T-helper 17 cell (primary cell): ENCODE measurements at places on chromosomes 7 and 10.

DNA sequence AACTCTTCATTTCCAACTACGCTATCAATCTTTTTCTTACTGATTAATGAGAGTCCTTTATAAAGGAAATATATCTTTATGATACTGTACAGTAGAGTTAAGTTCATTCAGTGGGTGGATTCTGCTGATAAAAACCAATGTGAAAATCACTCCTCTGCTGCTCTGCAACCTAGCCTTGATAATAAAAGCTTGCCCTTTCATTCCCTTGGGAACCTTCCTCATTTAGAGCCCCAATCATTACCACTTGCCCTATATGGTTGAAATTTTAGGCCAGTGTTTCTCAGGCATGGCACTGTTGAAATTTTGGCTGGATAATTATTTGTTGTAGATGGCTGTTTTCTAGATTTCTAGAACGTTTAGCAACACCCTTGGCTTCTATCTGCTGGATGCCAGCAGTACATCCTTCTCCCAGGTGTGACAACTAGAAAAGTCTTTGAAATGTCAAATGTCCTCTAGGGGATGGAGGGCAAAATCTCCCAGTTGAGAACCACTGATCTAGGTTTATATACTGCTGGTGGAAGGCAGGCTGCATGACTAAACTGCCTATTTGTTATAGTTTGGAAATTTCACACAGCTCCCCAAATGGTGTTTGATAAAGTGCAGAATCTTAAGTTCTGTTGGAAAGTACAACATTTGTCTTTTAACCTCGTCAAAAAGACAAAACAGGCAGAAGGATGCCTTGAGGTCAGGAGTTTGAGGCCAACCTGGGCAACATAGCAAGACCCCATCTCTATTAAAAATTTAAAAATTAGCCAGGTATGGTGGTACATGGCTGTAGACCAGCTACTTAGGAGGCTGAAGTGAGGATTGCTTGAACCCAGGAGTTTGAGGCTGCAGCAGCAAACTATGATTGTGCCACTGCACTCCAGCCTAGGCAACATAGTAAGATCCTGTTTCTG is 8.9 kb upstream of the SIRT1 start:
- no peak overlapping the region for H3K4me3 ChIP-seq
- no peak for DNase-seq
- no peaks in the 10 kb centered on the region for H3K27me3 ChIP-seq
- H3K27ac ChIP-seq = no peak overlapping the region

DNA sequence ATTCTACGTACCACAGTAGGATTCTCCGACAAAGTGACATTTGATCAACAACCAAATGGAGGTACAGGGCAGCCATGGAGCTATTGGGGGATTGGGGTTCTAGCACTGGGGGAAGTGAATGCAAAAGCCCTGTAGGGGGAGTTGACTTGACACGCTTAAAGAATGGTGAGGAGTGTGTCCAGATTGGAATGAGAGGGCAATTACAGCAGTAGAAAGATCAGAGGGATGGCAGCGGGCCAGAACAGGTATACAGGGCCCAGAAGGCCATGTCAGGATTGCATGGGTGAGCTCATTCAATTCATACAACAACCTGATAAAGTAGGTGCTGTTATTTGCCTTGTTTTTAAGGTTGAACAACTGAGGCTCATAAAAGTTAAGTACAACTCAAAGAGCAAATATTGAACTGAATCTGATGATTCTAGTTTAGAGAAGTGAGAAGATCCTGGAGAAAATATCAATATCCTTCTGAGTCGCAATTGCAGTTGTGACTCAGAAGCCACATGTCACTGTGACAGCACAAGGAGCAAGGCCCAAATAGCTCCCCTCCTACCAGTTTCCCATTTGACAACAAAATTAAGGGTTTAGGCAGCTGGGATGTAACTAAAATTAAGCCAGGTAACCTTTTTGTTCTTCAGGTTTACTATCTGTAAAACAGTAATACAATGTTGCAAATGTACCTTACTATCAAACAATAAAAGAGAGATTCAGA is 28.0 kb upstream of the CTTNBP2 start:
- no peak overlapping the region for H3K27ac ChIP-seq
- no peak for DNase-seq
- no peak overlapping the region for H3K4me3 ChIP-seq
- H3K36me3 ChIP-seq = no peaks in the 10 kb centered on the region

DNA sequence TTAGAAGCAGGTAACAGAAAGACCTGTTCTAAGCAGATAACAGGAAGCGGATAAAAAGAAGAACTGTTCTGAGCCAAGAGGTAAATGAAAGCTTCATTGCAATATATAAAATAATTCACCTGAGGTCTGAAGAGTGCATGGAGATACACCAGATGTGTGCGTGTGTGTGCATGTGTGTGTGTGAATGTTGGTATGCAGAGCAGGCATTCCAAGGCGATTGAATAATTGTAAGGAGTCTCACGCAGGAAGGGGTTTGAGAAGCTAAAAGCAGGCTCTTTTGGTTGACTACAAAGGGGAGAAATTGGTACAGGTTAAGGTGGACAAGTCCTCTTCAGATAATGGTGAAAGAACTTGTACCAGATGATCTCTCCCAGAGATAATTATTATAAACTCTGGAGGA is 450.6 kb downstream of the DNAJB9 start:
- no peaks in the 10 kb centered on the region for H3K36me3 ChIP-seq
- H3K4me3 ChIP-seq = no peak overlapping the region
- H3K4me1 ChIP-seq = no peaks in the 10 kb centered on the region
- no peaks in the 10 kb centered on the region for H3K27me3 ChIP-seq
- DNase-seq = no peak
- no peak overlapping the region for H3K27ac ChIP-seq

GRCh38 chr10:95833042-95833610 is 74.6 kb upstream of the CC2D2B start:
- peaks cover 16% of the 10 kb centered on the region for H3K4me1 ChIP-seq
- peaks cover 3% of the 10 kb centered on the region for H3K36me3 ChIP-seq
- H3K4me3 ChIP-seq = no peak overlapping the region

GRCh38 chr10:78656417-78657162 is 412.2 kb upstream of the ZMIZ1 start:
- H3K27me3 ChIP-seq = peaks cover 36% of the 10 kb centered on the region
- H3K4me3 ChIP-seq = no peak overlapping the region
- no peak for DNase-seq
- no peak overlapping the region for H3K27ac ChIP-seq
- no peaks in the 10 kb centered on the region for H3K4me1 ChIP-seq
- peaks cover under 1% of the 10 kb centered on the region for H3K36me3 ChIP-seq

DNA sequence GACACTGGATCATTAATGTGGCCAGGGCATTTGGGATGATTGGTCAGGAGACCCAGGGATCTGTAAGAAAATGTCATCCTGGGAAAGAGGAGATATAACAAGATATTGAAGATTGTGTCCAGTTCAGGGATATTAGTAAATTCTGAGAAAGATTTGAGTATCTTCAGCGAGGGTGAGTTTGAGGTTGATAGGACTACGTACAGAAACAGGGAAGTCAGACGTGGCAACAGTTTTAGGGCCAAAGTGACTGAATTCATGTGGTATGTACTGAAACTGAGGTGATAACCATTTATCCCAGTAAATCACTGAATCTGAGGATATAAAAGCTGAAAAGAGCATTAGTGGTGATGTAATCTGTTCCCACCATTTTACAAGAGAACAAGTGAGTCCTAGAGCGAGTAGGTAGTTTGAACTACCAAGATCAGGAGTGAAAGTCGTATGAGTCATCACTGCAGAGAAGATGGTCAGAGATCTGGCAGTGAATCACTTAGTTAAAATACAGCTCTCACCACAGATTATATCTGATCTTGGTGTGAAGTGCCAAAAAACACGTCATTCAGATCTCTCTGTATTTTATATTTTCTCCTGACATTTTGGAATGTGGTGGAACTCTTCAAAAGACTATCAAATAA is 220.5 kb downstream of the CDK14 start:
- H3K27ac ChIP-seq = no peak overlapping the region
- no peak for DNase-seq
- H3K27me3 ChIP-seq = no peaks in the 10 kb centered on the region
- H3K36me3 ChIP-seq = no peaks in the 10 kb centered on the region

DNA sequence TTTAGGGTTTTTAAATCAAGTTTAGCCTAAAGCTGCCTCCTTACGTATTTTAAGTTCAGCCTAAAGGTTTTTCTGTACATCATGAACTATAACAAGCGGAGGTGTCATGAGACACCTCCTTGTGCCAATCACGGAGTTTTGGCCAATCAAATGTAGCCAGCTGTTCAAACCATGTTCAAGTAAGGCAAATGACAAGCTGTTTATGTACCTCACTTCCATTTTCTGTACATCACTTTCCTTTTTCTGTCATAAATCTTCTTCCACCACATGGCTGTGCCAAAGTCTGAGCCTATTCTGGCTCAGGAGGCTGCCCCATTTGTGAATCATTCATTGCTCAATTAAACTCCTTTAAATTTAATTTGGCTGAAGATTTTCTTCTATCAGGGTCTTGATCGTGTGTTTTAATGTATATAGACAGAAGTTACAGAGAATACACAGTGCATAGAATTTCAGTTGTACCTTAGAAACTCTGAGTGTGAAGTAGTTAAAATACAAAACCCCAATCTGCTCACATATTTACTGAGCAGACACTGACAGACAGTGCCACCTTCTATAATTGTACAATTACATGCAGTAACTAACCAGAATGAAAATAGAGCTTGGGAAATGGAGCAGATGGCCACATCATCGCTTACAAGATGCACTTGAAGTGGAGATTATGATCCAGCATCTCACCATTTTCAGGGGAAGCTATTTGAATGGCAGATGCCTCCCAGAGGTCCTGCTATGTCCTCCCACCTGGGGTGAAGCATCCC is 76.9 kb upstream of the LANCL2 start:
- DNase-seq = no peak
- no peak overlapping the region for H3K4me3 ChIP-seq
- H3K4me1 ChIP-seq = peaks cover 5% of the 10 kb centered on the region
- peaks cover 2% of the 10 kb centered on the region for H3K36me3 ChIP-seq
- H3K27ac ChIP-seq = no peak overlapping the region

DNA sequence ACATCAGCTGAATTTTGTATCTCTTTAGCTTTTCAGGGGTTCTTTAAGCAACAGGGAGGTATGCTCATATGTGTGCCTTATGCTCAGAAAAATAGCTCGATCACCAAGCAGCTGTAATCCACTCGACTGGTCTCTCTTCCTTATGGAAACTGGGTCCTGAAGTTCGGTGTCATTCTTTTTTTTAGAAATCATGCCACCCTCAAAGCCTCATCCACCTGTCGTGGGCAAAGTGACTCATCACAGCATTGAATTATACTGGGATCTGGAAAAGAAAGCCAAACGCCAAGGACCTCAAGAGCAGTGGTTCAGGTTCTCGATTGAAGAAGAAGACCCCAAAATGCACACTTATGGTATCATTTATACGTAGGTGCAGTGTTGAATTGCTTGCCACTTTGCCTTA is 83.6 kb downstream of the FANK1 start:
- peaks cover 55% of the 10 kb centered on the region for H3K27me3 ChIP-seq
- no peak overlapping the region for H3K27ac ChIP-seq
- no peak for DNase-seq
- H3K4me1 ChIP-seq = peaks cover 9% of the 10 kb centered on the region

DNA sequence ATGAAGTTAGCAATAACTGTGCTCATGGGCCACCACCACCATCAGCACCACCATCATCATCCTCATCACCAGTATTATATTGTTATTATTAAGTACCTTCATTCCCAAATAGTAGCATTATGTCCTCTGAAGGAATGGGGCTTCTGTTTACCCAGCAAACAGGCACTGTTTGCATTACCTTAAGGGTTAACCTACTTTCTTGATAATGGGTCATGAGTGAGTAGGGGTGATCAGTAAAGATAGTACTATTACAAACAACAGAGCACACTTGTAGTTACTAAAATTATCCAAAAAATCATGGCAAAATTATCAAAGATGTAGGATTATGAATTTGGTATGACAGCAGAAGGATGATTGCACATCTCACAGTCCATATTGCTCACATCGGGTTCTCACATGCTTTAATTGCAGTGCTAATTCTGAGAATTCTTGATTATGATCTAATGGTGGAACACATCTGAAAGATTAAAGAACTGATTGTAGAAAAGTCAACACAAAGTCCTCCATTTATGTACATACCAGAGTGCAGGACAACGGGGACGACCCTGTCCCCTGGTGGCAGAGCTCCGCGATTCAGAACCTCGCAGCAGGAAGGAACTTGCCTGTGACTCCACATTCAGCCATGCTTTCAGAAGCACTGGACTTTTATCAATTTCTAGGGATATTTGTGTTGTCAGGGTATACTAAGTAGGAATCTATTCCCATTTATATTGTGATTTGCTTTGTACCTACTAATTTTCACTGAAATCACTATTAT is 31.0 kb downstream of the PDE1C start:
- H3K27ac ChIP-seq = no peak overlapping the region
- no peak for DNase-seq
- no peaks in the 10 kb centered on the region for H3K4me1 ChIP-seq

DNA sequence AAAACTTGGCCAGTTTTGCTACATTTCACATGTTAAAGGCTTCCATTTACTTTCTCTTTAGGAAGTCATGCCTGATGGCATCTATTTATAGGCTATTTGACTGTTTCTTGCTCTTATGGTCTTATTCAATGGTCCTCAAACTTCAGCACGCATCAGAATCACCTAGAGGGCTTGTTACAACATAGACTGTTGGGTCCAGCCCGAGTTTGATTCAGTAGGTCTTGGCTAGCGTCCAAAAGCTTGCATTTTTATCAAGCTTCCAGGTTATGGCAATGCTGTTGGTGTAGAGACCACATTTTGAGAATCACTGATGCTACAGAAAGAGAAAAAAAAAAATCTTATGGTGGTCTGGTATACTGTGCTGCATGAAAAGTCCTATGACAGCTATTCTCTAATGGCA is 51.9 kb downstream of the MTPN start:
- H3K4me3 ChIP-seq = no peak overlapping the region
- H3K27ac ChIP-seq = no peak overlapping the region
- no peaks in the 10 kb centered on the region for H3K27me3 ChIP-seq
- peaks cover 8% of the 10 kb centered on the region for H3K4me1 ChIP-seq

GRCh38 chr7:115409682-115410433 is 488.0 kb downstream of the MDFIC start:
- DNase-seq = no peak
- no peaks in the 10 kb centered on the region for H3K27me3 ChIP-seq
- H3K4me3 ChIP-seq = no peak overlapping the region
- peaks cover 10% of the 10 kb centered on the region for H3K4me1 ChIP-seq
- H3K36me3 ChIP-seq = no peaks in the 10 kb centered on the region
- peak overlapping the region; percentile 37 for H3K27ac ChIP-seq

- H3K36me3 ChIP-seq = no peaks in the 10 kb centered on the region
- no peak for DNase-seq
- peaks cover 36% of the 10 kb centered on the region for H3K27me3 ChIP-seq
- H3K4me1 ChIP-seq = no peaks in the 10 kb centered on the region
- H3K4me3 ChIP-seq = no peak overlapping the region
- no peak overlapping the region for H3K27ac ChIP-seq
These were observed 25.8 kb downstream of the AQP1 start for GRCh38 chr7:30937416-30937815.

GRCh38 chr7:75629044-75629443 is 109.7 kb downstream of the HIP1 start:
- H3K4me3 ChIP-seq = no peak overlapping the region
- DNase-seq = no peak
- peaks cover 2% of the 10 kb centered on the region for H3K36me3 ChIP-seq
- no peak overlapping the region for H3K27ac ChIP-seq
- peaks cover 9% of the 10 kb centered on the region for H3K4me1 ChIP-seq
